ENCODE measurements at places on chromosomes 2 and 18.

- peak; percentile 76 for DNase-seq
Observed at GRCh38 chr18:2570772-2571199, 519 bp downstream of the METTL4 start.

GRCh38 chr2:161020437-161020836 lies 139.8 kb upstream of the TANK start:
- no peak for DNase-seq

- DNase-seq: no peak
Observed at GRCh38 chr2:43405829-43406228, 179.4 kb upstream of the ZFP36L2 start.

DNA sequence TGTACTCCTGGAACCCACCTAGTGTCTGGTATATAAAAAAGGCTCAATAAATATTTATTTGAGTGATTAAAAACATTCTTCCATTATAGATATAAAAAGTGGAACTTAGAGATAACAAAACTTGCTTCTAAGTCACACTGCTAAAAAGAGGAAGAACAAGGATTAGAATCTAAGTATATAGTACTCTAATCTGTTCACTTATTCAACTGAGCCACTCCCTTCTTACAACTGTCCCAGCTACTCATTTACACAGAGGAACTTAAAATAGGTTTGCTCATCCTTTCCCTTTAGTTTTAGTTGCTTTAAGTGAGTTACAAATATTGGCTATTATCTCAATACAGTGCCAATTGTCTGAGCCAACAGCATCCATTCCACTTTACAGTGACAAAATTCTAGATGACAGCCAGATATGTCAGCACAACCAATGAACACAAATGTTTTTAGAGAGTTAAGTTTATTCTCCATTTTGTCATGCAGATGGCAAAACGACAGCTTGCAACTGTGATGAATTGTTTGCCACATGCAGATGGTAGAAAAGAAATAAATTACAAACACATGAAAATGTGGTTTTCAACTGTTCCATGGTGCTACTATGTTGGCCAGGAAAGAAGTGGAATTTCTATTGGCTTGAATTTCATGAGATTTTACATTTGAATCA lies 280.7 kb upstream of the ZC3H15 start:
- no peak for DNase-seq

DNA sequence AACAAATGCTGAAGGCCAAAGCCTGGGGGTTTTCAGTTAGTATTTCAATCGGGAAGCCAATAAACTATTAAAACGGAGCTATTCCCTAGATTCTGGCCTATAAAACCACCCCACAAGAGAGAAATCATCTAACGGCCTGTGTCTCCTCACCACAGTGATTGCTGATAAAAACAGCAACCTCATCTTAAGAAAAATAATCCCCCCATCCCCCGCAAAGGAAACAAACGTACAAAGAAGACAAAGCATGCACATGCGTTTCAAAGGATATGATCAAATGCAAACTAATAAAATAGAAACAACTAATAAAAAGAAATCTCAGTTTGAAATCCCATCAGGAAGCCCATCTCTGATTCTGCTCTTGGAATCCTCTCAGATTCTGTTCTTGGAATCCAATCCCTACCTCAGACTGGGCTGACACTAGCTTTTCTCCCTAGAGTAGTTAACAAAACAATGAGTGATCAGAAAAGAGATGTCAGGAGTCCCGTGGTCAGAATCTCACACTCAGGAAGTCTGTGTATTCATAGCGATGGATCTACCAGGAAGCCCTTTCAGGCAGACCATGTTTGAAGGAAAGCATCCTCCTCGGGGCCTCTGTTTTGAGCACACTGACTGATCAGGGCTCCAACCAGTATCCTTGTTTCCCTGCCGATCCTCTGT lies 150.7 kb downstream of the THADA start:
- DNase-seq: peak; percentile 79

DNA sequence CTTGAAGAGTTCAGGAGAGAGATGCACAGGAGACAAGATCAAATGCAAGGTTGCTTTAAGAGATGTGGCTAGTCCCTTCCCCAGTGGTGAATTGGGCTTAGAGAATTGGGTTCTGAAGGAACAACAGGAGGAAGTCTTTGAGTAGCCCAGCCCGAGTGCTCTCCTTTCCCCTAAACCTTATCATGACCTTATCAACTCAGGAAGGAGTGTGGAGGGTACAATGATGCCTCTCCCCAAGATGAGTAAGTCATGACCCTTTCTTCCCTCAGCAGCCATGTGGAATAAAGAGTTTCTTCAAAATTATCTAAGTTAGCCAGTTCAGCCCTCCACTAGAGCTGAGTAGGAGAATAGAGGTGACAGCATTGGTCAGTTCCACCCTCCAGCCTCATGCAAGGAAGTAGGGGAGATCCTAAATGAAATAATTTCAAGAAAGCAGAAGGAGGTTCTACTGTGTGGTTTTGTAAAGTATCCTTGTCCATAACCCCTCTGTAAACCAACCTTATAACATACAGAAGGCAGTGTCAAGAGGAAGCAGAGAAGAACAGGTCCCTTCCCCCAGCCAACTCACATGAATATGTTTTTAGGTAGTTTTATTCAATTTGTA lies 88.4 kb downstream of the ARHGAP15 start:
- DNase-seq: no peak

GRCh38 chr2:53500181-53500580 lies 267.4 kb upstream of the CHAC2 start:
- DNase-seq: no peak

GRCh38 chr2:169258045-169258601 lies 104.2 kb downstream of the LRP2 start:
- no peak for DNase-seq

GRCh38 chr2:39504790-39505335 lies 67.8 kb upstream of the MAP4K3 start:
- peak; percentile 49 for DNase-seq

Data from dermis blood vessel endothelial cell (primary cell).